Cardiac muscle cell (in vitro differentiated cells and primary cell): ENCODE measurements at places on chromosomes 2 and 18. TPM values are rescaled to one million over a fixed set of nuclear protein-coding genes. Genes with fewer than 3 reads are reported as not detected.
A peak's percentile ranks its signal among the peaks of the same experiment; 100 is the strongest.

GRCh38 chr18:75478996-75479880 is 51.7 kb upstream of the SMIM21 start:
- no peaks in the 10 kb centered on the region for H3K27me3 ChIP-seq
- H3K4me3 ChIP-seq = no peak overlapping the region
- DNase-seq = peak; percentile 78
- no peaks in the 10 kb centered on the region for H3K36me3 ChIP-seq

GRCh38 chr2:11056614-11057013 is 98.7 kb upstream of the SLC66A3 start:
- no peak overlapping the region for H3K27ac ChIP-seq
- H3K27me3 ChIP-seq = no peaks in the 10 kb centered on the region
- H3K36me3 ChIP-seq = no peaks in the 10 kb centered on the region
- no peaks in the 10 kb centered on the region for H3K4me1 ChIP-seq

Gene GREB1L
- 5.2 and 7.8 TPM in 2 replicates for total RNA-seq

Gene STK17B
- 3.4 and 12.9 TPM in 2 replicates for total RNA-seq

- H3K36me3 ChIP-seq = no peaks in the 10 kb centered on the region
- DNase-seq = no peak
- no peaks in the 10 kb centered on the region for H3K4me1 ChIP-seq
- no peak overlapping the region for H3K4me3 ChIP-seq
- no peak overlapping the region for H3K27ac ChIP-seq
These were observed 132.8 kb downstream of the CD226 start for GRCh38 chr18:69814861-69815385.

DNA sequence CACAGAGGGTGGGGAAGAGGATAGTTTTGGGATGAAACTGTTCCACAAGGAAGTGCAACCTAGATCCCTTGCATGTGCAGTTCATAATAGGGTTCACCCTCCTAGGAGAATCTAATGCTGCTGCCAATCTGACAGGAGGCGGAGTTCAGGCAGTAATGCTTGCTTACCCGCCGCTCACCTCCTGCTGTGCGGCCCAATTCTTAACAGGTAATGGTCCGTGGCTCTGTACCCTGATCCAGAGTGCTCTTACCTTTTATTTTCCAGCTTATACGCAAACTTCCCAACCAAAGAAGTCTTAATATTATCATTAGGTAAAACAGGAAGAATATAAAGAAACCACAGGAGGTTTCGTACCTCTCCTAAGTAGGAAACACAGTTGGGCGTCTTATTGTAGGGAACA is 82.7 kb upstream of the CD302 start:
- no peak for DNase-seq
- H3K4me1 ChIP-seq = no peaks in the 10 kb centered on the region
- no peaks in the 10 kb centered on the region for H3K36me3 ChIP-seq
- H3K27me3 ChIP-seq = no peaks in the 10 kb centered on the region
- H3K27ac ChIP-seq = no peak overlapping the region

- H3K4me3 ChIP-seq = no peak overlapping the region
- H3K27me3 ChIP-seq = no peaks in the 10 kb centered on the region
These were observed 24.1 kb upstream of the KANSL1L start for GRCh38 chr2:210195101-210195852.

DNA sequence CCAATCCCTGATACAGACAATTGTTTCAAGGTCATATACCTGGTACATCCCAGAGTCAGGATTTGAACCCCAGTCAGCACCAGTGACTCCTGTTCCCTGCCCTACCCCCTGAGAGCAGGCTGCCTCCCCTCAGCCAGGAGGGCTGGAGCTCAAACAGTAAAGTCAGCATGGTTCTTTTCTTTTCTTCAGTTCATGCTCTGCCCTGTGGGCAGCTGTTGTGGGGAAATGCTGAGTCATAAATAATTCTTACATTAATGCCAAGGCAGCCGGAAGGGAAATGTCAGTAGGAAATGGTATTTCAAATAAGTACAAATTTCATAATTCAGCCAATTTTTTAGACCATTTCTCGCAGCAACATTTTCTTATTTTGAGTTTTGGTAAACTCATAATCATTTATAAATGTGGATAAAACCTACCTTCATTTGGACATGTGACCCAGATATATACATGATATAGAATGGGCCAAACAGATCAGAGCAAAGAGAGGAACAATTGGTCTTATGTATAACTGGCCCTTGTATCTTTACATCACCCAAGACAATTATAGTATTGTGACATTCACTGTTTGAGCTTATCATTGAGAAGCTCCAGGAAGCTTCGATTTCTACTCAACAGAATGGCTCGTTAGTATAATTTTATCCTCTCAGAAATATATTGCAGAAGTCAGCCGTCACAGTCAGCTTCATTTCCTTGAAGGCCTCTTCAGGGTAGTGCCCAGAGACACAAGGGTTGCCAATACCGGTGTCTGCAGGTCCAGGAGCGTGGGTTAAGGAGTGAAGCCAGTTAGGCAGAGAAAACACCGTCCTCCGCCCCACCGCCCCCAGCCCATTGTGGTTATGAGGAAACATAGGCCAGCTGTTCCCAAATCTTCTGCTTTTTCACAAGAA is 28.0 kb upstream of the SCYGR1 start:
- DNase-seq = no peak
- no peaks in the 10 kb centered on the region for H3K4me1 ChIP-seq
- H3K4me3 ChIP-seq = no peak overlapping the region
- H3K27ac ChIP-seq = no peak overlapping the region
- no peaks in the 10 kb centered on the region for H3K27me3 ChIP-seq

DNA sequence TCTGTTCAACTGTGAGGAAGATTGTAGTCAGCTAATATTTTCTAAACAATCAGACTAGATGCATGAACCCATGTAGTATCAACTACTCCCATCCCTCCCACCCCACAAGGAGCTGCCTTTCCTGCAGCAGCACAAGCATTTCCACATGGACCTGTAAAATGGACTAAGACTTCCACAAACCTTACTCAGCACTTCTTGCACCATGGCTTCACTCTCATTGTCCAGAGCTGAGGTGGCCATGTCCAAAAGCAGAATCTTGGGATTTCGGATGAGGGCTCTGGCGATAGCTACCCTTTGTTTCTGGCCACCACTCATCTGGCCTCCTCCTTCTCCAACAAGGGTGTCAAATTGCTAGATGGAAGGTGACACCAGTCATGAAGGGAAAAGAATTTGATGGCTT is 61.3 kb downstream of the ABCB11 start:
- no peaks in the 10 kb centered on the region for H3K36me3 ChIP-seq
- no peak overlapping the region for H3K4me3 ChIP-seq
- H3K4me1 ChIP-seq = no peaks in the 10 kb centered on the region
- no peak overlapping the region for H3K27ac ChIP-seq
- DNase-seq = no peak

GRCh38 chr2:12948961-12949353 is 232.2 kb downstream of the TRIB2 start:
- H3K27ac ChIP-seq = no peak overlapping the region
- H3K36me3 ChIP-seq = no peaks in the 10 kb centered on the region
- DNase-seq = no peak
- H3K4me1 ChIP-seq = peaks cover 19% of the 10 kb centered on the region

DNA sequence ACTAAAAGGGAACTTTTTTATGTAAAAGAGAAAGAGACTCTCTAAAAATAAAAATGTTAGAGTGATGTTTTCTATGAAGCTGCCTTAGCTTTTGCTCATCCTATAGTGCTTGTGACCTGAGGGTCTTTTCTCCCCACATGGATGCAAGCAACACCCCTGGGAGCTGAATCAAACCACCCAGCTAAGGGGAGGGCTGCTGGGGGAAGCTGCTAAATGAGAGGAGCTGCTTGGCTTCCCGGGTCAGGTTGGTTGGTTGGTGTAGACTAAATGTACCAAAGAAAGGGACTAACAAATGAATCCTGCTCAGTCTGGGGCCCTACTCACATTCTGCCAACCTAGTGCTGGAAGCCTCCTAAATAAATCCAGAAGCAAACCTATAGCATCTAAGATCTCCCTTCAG is 35.0 kb downstream of the AFF3 start:
- H3K27ac ChIP-seq = no peak overlapping the region
- H3K4me1 ChIP-seq = peaks cover 29% of the 10 kb centered on the region
- DNase-seq = no peak
- no peak overlapping the region for H3K4me3 ChIP-seq
- no peaks in the 10 kb centered on the region for H3K36me3 ChIP-seq

Gene SATB2
- total RNA-seq = 1.4 and 1.5 TPM in 2 replicates

DNA sequence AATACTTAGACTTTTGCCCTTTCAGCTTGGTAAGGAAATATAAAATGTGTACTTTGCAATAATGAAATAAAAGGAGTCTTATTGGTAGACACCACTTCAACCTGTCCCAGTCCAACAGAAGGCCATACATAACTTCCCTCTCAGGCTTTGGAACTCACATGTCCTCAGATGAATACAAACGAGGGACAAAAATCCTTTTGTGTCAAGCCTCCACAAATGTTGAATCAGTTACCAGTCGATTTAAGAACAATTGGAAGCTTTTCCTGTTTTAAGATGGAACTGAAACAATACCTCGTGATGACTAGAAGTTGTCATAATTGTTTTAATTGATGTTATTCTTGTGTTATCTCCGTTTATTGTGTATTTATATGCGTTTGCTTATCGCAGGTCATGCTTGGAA is 385.1 kb upstream of the POU3F3 start:
- DNase-seq = no peak
- no peak overlapping the region for H3K27ac ChIP-seq
- no peaks in the 10 kb centered on the region for H3K36me3 ChIP-seq
- H3K4me1 ChIP-seq = no peaks in the 10 kb centered on the region

Gene MBD2
- 27.5 and 29.1 TPM in 2 replicates for total RNA-seq

Gene KCNG2
- not detected in 2 replicates for total RNA-seq

DNA sequence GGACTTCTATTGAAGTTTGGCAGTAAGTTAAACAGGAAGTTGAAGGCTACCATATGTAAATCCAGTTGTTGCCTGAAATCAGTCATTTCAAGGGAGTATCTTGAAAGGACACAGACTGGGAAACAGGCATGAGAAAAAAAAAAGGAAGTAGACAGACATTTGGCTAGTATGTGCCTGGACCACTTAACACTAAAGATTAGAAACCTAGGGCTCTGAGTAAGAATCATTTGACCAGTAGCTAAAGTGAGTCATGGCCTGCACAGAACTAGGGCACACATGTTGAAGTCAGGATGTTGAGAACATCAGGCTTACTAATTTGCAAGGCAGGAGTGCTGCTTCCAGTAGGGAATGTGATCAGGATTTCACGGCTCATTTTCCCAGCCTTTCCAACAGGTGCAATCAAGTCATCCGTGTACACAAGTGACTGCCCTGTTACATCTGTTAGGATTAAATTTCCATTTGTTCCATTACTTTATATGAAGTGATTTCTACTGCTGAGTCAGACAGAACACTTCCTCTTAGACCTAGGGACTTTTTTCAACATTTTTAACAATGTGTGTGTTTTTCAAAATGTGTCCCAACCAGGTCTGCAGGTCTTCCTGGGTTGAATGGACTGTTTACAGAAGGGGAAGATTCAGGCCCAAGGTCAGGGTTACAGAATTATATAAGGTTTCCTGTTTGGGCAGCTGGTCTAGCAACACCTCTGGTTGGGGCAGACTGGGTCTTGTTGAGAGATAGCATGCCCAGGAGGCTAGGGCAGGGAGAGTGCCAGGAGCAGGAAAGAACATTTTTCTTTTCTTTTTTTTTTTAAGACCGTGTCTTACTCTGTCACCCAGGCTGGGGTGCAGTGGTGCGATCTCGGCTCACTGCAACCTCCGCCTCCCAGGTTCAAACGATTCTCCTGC is 145.6 kb downstream of the TGIF1 start:
- H3K27ac ChIP-seq = peak overlapping the region; percentile 98
- peaks cover 46% of the 10 kb centered on the region for H3K4me1 ChIP-seq
- H3K4me3 ChIP-seq = peak overlapping the region; percentile 49
- no peaks in the 10 kb centered on the region for H3K27me3 ChIP-seq
- H3K36me3 ChIP-seq = no peaks in the 10 kb centered on the region

GRCh38 chr2:109264595-109265328 is 135.8 kb downstream of the SH3RF3 start:
- DNase-seq = no peak
- H3K27ac ChIP-seq = no peak overlapping the region
- H3K27me3 ChIP-seq = no peaks in the 10 kb centered on the region
- H3K4me3 ChIP-seq = no peak overlapping the region

DNA sequence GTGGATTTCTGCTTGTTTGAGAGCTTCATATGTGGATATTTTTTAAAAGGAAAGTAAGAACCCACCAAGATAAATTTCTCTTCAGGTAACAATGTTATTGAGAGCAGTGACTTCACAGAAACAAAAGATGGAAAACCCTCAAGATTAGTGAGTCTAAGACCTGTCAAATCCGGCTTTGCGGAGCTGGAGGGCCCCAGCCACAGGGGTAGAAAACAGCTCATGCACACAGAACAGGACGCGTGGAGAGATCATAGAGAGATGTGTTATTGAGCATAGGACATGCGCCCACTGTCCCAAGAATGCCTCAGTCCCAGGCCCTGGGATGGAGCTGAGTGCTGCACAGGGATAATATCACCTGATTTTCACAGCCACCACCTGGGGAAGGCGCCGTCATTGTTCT is 21.3 kb downstream of the EDAR start:
- no peak for DNase-seq
- H3K27ac ChIP-seq = no peak overlapping the region
- no peaks in the 10 kb centered on the region for H3K27me3 ChIP-seq
- H3K4me1 ChIP-seq = peaks cover 6% of the 10 kb centered on the region

DNA sequence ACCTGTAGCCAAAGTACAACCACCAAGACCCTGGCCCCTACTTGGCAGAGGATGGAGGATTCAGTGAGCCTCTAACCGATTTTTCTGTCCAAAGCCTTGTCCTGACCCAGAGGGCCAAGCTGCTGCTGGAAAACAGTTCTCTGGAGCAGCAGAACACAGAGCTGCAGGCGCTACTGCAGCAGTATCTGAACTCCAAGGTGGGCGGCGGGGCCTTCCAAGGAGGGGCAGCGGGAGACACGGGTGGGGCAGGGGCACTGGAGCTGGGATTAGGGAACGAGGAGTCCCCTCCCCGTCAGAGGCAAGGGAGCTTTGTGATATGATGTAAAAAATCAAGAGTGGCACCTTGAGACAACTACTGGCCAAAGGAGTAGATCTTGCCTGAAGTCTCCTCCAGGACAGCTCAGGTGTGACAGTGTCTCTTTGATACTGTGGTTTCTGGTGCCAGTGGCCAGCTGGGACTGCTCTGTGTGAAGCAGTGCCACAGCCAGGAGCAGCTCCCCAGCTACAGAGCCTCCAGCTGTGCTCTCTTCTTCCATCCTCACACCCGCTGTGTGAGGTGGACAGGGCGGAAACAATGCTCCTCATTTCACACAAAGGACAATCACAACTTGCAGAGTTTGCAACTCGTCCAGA is 22.8 kb downstream of the OTOF start:
- no peak overlapping the region for H3K27ac ChIP-seq
- no peak for DNase-seq
- H3K27me3 ChIP-seq = no peaks in the 10 kb centered on the region
- H3K36me3 ChIP-seq = no peaks in the 10 kb centered on the region
- H3K4me1 ChIP-seq = peaks cover 6% of the 10 kb centered on the region

DNA sequence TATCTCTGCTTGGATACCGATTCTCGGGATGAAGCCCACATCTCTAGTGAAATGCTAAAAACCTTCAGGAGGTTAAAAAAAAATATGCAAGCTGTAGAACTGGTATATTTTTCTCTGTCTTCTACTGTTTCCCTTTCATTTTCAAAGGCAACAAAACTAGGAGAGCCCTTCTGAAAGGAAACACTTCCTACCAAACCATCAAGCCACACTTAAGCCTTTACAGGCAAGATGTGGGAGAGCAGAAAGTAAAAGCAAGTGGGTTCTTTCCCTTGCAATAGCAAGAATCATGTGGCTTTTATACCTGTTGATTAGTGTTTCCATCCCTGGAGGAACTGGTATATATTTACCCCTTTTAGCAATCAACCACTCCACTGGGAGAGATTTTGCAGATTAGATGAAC is 147.9 kb upstream of the ACAA2 start:
- no peak for DNase-seq
- no peaks in the 10 kb centered on the region for H3K4me1 ChIP-seq
- no peaks in the 10 kb centered on the region for H3K36me3 ChIP-seq
